Left ventricle myocardium inferior (tissue), 1 donor: ENCODE measurements at places on chromosomes 2 and 18. TPM values are rescaled to one million over a fixed set of nuclear protein-coding genes. Genes with fewer than 3 reads are reported as not detected.

PRKAG3 gene
- total RNA-seq = 0.14 TPM

PAX8 gene
- 0.44 TPM for total RNA-seq

POTEF gene
- not detected for total RNA-seq

STEAP3 gene
- total RNA-seq = 7.1 TPM

PFN4 gene
- total RNA-seq = 0.74 TPM

SLC5A7 gene
- total RNA-seq = not detected

TUBA3D gene
- total RNA-seq = 86.3 TPM

GRCh38 chr2:98869272-98869641 is 66.8 kb downstream of the CRACDL start:
- no peak for DNase-seq

- no peak for DNase-seq
Observed at GRCh38 chr2:175579646-175580045, 398.1 kb upstream of the ATP5MC3 start.

DNA sequence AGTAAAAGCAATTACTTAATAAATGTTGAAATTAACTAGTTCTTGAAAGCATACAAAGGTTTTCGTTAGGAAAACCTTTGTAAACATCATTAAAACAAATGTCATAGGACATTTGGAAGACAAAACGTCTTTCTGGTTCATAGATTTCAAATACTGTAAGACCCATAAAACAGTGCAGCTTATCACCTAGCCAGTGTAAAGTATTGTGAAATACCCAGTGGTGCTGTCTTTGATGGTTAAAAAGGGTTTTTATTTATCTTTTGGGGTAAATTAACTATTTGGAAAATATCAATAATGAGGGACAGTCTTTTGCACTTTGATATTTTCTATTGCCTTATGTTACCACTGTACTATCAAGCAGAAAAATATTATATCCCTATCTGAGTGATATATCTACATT is 120.0 kb upstream of the FAM98A start:
- DNase-seq = no peak

DNA sequence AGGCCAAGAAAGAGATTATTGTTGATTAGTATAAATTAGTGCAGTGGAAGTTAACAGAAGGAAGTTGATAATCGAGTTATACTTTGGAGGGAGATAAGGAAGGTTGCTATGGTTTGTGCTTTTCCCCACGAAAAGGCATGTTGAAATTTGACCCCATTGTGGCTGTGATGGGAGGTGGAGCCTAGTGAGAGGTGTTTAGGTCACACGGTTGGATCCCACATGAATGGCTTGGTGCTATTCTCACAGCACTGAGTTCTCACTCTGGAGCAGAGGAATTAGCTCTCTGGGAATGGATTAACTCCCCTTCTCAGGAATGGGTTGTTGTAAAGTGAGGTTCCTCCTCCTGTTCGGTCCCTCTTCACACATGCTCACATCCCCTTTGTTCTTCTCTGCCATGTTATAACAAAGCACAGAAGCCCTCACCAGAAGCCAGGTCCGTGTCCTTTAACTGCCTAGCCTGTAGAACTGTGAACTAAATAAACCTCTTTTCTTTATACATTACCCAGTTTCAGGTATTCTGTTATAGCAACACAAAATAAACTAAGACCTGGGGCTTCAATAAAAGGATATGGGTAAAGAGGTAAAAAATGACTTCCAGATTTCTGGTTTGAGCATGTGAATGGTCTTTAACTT is 21.9 kb downstream of the PIGN start:
- no peak for DNase-seq

- no peak for DNase-seq
Observed at GRCh38 chr2:236976266-236977062, 109.2 kb upstream of the COPS8 start.

DNA sequence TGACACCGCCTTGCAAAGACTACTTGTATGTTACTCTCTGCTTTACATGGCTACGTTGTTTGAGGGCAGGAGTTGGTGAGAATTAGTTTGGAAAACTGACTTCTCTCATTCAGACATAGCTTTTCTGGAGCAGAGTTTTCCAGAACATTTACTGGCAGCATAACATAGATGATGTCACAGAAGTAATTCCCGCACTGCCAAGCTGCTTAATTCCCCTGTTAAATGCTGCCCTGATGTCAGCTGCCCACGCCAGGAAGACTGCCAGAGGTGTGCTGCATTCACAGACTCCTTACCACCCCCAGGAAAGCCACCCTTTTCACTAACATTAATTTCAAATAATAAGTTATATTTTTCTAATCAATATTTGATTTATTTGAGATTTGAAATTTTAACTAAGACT is 24.7 kb upstream of the PTPN2 start:
- no peak for DNase-seq

- DNase-seq = no peak
Observed at GRCh38 chr2:239146011-239146641, 254.7 kb downstream of the HDAC4 start.

DNA sequence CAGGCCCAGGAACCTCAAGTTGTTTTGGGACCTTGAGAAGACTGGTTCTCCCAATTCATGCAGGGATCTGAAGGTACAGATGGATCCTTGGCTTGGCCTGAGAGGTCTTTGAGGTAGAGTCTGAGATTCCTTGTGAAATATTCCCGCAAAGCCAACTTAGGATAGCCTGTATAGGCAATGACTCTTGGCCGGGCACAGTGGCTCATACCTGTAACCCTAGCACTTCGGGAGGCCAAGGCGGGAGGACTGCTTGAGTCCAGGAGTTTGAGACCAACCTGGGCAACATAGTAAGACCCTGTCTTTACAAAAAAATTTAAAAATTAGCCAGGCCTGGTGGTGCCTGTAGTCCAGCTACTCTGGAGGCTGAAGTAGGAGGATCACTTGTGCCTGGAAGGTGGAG is 40.4 kb downstream of the ANKMY1 start:
- DNase-seq = no peak

- no peak for DNase-seq
Observed at GRCh38 chr18:79299272-79299671, 96.5 kb upstream of the NFATC1 start.

DNA sequence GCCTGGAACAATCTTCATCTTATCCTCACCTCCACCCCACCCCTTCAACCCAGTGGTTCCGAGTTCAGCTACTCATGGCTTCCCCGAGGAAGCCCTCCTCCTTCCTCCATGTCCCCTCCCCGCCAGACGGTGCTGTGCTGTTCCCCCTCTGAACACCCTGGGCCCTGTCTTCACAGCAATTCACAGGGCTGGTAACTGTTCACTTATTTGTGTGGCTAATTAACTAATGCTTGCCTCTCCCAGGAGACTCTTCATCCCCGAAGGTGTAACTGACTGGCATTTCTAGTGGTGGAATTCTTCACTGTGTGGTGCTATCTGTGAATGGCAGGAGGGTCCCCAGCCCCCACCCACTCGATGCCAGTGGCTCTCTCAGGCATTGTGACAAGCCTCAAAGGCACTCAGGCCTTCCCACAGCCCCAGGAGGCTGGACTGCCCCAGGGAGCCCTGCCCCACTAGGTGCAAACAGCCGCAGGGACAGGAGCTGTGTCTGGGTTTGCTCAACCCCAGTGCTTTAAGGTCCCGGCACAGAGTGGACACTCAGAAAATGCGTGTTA is 133.7 kb upstream of the ID2 start:
- peak; percentile 11 for DNase-seq

DNA sequence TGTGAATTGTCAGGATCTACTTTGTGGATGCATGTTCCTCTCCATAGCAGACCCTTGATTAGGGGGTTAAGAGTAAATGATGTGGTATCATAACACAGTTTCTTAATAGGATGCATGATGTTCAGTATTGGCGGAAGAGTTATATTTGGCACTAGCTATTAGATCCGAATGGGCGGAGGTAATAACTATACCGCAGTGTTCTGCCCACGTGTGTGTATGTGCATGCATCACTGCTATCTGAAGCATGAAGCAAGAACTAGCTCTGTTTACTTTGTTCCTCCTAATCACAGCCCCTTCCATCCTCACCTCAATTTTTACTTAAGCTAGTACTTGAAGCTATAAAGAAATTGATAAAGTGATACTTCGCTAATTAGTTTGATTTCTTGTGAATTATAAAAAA is 159.6 kb upstream of the NOSTRIN start:
- no peak for DNase-seq

- no peak for DNase-seq
Observed at GRCh38 chr2:15704788-15705115, 113.1 kb downstream of the DDX1 start.
